B cell (primary cell): ENCODE measurements at places on chromosomes 7 and 10. TPM values are rescaled to one million over a fixed set of nuclear protein-coding genes. Genes with fewer than 3 reads are reported as not detected.

Gene GNAI1
- total RNA-seq: 0.49 TPM in 1 of 2 replicates, not detected in the other

Gene NT5C2
- 80.8 and 91.0 TPM in 2 replicates for total RNA-seq

Gene GNG11
- 1.6 and 1.7 TPM in 2 replicates for total RNA-seq

- DNase-seq: no peak
These were observed 168.3 kb downstream of the CHRM2 start for GRCh38 chr7:137036768-137037167.

GRCh38 chr10:124685261-124685660, 58.9 kb downstream of the FAM53B start:
- DNase-seq: peak; percentile 75

- DNase-seq: no peak
These were observed 102.4 kb downstream of the HIPK2 start for GRCh38 chr7:139675127-139676125.
